WERI-Rb-1 (cell line): ENCODE measurements at places on chromosomes 5 and 9.

DNA sequence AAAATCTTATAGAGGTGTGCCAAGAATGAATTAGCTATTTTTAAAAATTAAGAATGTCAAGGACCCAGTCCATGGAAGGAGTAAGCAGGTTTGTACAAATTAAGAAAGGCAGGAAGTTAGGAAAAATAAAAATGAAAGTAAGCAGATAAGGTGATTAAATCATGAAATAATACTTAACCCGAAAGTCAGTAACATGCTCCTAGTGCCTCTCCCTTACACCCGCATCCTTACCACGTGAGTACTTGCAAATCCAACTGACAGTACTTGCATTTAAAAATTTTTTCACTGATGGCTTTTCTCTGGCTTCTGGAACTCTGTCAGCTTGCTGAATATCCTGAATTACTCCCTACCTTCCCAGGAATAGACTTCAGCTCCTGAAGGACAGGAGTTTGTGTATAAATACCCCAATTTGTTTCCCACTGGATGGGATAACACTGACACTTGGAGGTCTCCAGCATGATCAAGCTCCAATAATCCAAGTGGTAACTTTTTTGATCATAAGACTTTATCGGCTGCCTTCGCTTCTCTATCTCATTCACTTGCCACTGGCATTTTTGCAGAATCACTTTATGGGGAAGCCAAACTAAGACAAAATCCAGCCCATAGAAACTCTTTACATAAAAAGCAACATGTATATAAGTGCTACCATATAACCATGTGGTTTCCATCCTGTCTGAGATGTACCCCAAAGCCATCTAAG lies 41.6 kb upstream of the RICTOR start:
- no peak for DNase-seq

- no peak for DNase-seq
Observed at GRCh38 chr9:135156525-135157510, 69.3 kb downstream of the OLFM1 start.

DNA sequence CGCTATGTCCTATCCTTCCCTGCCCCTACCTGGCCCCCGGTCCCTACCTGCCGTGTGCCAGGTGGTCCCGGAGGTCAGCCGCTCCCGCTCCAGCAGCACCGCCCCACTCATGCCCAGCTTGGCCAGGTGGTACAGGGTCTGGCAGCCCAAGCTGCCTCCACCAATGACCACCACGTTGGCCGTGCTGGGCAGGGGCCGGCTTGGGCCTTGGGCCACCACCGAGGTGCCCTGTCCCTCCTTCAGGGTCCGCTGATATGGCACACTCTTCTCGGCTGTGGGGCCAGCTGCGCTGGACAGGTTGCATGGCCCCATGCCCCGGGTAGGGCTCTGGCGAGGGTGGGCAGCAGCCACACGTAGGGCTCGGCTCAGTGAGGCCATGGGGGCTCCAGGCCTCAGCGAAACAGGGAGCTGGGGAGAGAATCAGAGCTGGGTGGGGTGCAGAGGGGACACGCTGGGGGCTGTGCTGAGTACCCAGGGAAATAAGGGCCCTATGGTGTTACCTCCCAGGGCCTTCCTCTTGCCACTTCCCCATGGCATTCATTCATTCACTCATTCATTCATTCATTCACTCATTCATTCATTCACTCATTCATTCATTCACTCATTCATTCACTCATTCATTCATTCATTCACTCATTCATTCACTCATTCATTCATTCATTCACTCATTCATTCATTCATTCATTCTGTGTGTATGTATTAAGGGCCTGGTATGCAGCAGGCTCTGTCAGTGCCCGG lies 4.2 kb downstream of the SARDH start:
- DNase-seq: no peak

GRCh38 chr5:95392593-95393182 lies 1.5 kb downstream of the FAM81B start:
- DNase-seq: no peak

DNA sequence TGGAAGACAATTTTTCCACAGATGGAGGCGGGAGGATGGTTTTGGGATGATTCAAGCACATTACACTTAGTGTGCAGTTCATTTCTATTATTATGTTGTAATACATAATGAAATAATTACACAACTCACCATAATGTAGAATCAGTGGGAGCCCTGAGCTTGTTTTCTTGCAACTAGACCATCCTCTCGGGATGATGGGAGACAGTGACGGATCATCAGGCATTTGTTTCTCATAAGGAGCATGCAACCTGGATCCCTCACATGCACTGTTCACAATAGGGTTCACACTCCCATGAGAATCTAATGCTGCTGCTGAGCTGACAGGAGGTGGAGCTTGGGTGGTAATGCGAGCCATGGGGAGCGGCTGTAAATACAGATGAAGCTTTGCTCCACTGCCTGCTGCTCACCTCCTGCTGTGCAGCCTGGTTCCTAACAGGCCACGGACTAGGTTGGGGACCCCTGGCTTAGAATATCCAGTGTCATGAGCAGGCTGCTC lies 1.6 kb downstream of the STKLD1 start:
- DNase-seq: peak; percentile 62

DNA sequence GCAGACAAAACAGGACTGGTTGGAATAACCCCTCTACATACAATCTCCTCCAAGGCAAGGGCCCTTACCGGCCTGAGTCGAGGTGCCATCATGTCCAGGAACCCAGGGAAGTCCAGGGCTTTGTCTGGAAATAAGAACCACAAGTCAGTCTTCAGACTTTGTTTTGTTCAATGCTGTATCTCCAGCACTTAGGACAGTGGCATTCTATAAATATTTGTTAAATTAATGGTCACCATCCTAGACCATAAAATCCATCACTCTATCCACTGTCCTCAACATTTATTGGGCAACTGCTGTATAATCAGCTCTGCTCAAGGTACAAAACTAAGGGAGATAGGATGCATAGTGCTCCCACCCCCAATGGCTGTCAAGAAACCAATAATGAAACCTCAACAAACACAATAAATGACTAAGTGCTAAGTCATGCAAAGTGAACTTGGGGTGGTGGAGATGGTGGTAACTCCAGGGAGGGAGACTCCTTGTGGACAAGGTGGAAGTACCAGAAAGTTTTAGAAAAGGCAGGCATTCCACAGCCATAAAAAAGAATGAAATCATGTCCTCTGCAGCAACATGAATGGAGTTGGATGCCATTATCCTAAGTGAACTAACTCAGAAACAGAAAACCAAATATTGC lies 5.0 kb downstream of the RELL2 start:
- no peak for DNase-seq

- peak; percentile 15 for DNase-seq
Observed at GRCh38 chr5:10567121-10567591, 3.3 kb downstream of the ANKRD33B start.

GRCh38 chr5:155270725-155271124 lies 257.2 kb downstream of the KIF4B start:
- DNase-seq: no peak

GRCh38 chr9:754150-754931 lies 87.2 kb upstream of the DMRT1 start:
- no peak for DNase-seq

DNA sequence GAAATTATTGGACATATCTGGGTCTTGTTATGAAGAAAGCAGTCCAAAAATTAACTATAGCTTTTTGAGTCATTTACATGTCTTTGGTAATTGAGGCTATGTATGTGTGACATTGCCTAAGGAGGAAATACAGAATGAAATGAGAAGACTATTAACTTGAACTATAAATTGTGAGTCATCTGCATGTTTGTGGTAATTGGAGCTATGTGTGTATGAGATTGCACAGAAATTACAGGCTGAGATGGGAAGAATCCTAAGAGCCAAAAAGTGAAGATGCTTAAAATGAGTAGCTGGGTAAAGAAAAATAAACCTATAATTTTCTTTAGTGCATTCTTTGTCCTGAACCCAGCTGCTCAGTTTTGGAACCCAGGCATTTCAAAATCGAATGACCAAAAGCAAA lies 747.6 kb upstream of the EDIL3 start:
- DNase-seq: no peak

- DNase-seq: no peak
Observed at GRCh38 chr5:135399794-135400542, 937 bp upstream of the MACROH2A1 start.

DNA sequence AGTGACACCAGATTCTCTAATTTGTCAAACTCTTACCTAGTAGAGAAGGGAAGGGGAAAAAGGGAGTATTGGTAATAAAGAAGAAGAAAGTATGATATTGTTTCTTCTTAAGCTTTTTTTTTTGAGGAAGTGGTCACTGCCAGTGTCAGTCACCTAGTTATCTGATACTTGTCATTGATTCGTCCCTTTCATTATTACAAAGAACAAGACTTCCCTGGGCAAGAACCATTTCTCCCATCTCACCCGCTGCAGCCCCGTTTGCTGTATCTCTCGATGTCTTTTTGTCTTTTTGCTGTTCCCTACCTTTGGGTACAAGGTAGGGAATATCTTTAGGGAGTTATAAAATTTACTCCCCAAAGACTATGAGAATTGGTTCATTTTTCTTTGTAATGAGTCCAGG lies 249.0 kb downstream of the ARHGAP26 start:
- no peak for DNase-seq

GRCh38 chr9:128919402-128920089 lies 1.2 kb upstream of the PHYHD1 start:
- no peak for DNase-seq

DNA sequence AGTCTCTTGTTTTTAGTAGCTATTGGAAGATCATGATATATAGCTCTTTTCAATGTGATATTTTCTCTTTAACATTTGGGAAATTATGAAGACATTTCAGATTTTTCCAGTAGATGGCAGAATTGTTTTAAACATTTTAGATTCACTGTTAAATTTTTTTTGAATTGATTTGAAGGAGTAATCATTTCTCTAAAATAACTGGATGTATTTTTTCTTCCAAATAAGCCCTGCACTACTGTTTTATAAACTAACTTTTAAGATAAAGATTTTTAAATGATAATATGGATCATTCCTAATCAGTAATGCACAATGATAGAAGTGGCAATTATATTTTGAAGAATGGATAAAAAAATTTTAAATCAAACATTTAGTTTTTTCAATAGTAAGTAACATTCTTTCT lies 14.2 kb downstream of the NDUFAF2 start:
- DNase-seq: no peak

GRCh38 chr9:91690540-91691249 lies 259.3 kb downstream of the ROR2 start:
- DNase-seq: no peak

DNA sequence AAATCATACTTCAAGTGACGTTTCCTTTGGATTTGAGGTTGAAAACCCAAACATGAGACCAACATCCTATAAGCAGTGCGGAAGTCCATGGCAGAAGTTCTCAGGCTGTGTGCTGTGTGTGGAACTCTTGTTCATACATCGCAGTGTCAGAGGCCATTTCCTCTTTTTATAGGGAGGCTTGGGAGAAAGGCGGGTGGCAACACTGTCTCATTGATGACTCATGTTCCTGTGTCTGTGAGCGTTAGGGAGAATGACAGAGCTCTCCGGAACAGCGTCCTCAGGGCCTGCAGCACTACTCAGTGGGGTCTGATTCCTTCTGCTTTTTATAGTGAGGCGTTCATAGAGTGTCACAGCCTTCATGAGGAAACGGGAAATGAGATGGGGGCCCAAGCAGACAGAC lies 98.8 kb upstream of the BASP1 start:
- no peak for DNase-seq

DNA sequence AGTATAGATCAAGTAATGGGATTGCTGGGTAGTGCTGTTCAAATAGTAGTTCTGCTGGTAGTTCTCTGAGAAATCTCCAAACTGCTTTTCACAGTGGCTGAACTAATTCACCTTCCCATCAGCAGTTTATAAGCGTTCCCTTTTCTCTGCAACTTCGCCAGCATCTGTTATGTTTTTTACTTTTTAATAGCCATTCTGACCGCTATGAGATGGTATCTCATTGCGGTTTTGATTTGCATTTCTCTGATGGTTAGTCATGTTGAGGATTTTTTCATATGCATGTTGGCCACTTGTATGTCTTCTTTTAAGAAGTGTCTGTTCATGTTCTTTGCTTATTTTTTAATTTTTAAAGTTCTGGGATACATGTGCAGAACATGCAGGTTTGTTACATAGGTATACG lies 279.2 kb upstream of the NREP start:
- no peak for DNase-seq

DNA sequence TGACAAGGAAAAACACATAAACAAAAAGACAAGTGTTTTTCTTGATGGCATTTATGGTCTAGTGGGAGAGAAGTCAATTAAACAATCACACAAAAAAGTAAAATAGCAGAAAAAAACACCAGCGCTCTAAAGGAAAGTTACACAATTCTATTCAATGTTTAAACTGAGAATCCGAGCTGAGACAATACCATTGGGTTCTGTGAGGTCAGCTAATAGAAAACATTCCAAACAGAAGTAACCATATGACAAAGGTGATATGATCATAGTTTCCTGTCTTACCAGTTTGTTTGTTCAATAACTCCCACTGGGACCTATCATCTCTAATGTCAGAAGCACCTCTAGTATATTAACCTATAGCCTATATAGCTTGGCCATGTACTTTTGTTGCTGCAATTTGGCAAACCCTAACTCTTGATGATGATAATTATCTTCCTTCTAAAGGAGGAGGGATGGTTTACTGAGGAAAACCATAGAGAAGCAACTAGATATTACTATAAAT lies 1030.0 kb downstream of the CDH12 start:
- no peak for DNase-seq
